A549 treated with Mapracorat at 1 μM for 4 hours (cell line): ENCODE measurements at places on chromosomes 2 and 18. TPM values are rescaled to one million over a fixed set of nuclear protein-coding genes. Genes with fewer than 3 reads are reported as not detected.

LAMA3 gene
- 43.8 to 64.9 TPM (median 60.1 TPM) in 5 replicates for total RNA-seq

ALPI gene
- not detected in 5 replicates for total RNA-seq

KCNG2 gene
- not detected in 5 replicates for total RNA-seq

MAP4K3 gene
- total RNA-seq, result 16.2 to 20.4 TPM (median 18.5 TPM) in 5 replicates

SCN7A gene
- not detected in 5 replicates for total RNA-seq

KRTCAP3 gene
- total RNA-seq, result 0.22 to 0.70 TPM (median 0.42 TPM) in 4 of 5 replicates, not detected in the other

RAB6C gene
- not detected in 5 replicates for total RNA-seq

STARD6 gene
- total RNA-seq, result not detected in 5 replicates

COA5 gene
- 16.5 to 27.6 TPM (median 24.6 TPM) in 5 replicates for total RNA-seq

NLRC4 gene
- total RNA-seq, result 0.05 to 0.09 TPM (median 0.05 TPM) in 4 of 5 replicates, not detected in the other

DPP4 gene
- 0.46 to 0.87 TPM (median 0.57 TPM) in 5 replicates for total RNA-seq

ACOXL gene
- total RNA-seq, result not detected in 5 replicates

HTR2B gene
- total RNA-seq, result 0.09 TPM in 1 of 5 replicates, not detected in the others

RAB27B gene
- 9.1 to 13.0 TPM (median 10.5 TPM) in 5 replicates for total RNA-seq

OXER1 gene
- total RNA-seq, result not detected in 5 replicates

IL37 gene
- total RNA-seq, result not detected in 5 replicates

SPOPL gene
- total RNA-seq, result 5.6 to 9.8 TPM (median 7.1 TPM) in 5 replicates

MDH1B gene
- total RNA-seq, result 1.4 to 2.0 TPM (median 1.7 TPM) in 5 replicates

MOCOS gene
- total RNA-seq, result 2.6 to 3.0 TPM (median 2.7 TPM) in 5 replicates

PAIP2B gene
- 0.22 to 0.34 TPM (median 0.26 TPM) in 5 replicates for total RNA-seq
